ENCODE measurements at places on chromosomes 1 and 21. TPM values are rescaled to one million over a fixed set of nuclear protein-coding genes. Genes with fewer than 3 reads are reported as not detected.

LHX8 gene
- total RNA-seq, result not detected

VWA5B1 gene
- not detected for total RNA-seq

TDRD5 gene
- not detected for total RNA-seq

HMGCS2 gene
- total RNA-seq, result not detected

EBNA1BP2 gene
- 118 TPM for total RNA-seq

CDCA8 gene
- total RNA-seq, result 34.8 TPM

IL20 gene
- 0.44 TPM for total RNA-seq

FYB2 gene
- not detected for total RNA-seq

PERM1 gene
- total RNA-seq, result not detected

GJA5 gene
- not detected for total RNA-seq

FMO4 gene
- total RNA-seq, result 1.1 TPM

NPR1 gene
- total RNA-seq, result 0.88 TPM

RAB7B gene
- total RNA-seq, result 2.4 TPM

ZNF678 gene
- total RNA-seq, result 8.0 TPM

AMY1B gene
- total RNA-seq, result not detected

HSF2BP gene
- total RNA-seq, result 4.4 TPM

OLFML2B gene
- 10.7 TPM for total RNA-seq

TRNP1 gene
- total RNA-seq, result 8.8 TPM

OPRD1 gene
- total RNA-seq, result not detected

LY9 gene
- total RNA-seq, result not detected

TAL1 gene
- under 0.01 TPM for total RNA-seq

DUSP23 gene
- 11.3 TPM for total RNA-seq

CACNA1S gene
- total RNA-seq, result not detected

LPAR3 gene
- total RNA-seq, result 16.0 TPM

NBPF10 gene
- 0.86 TPM for total RNA-seq

CENPF gene
- total RNA-seq, result 1.1 TPM

PLPPR5 gene
- under 0.01 TPM for total RNA-seq

TBX15 gene
- under 0.01 TPM for total RNA-seq

SELL gene
- total RNA-seq, result not detected

TENT5C gene
- total RNA-seq, result 1.5 TPM

ERICH3 gene
- not detected for total RNA-seq

PIK3R3 gene
- total RNA-seq, result 3.3 TPM

TAS1R3 gene
- total RNA-seq, result 0.14 TPM

AMIGO1 gene
- 0.43 TPM for total RNA-seq

EXTL1 gene
- 0.43 TPM for total RNA-seq

PIGK gene
- total RNA-seq, result 17.9 TPM

SDC3 gene
- total RNA-seq, result 60.0 TPM

CYP2J2 gene
- 0.29 TPM for total RNA-seq

GJC2 gene
- 2.4 TPM for total RNA-seq

CEP85 gene
- 13.7 TPM for total RNA-seq

TEX38 gene
- not detected for total RNA-seq

KAZN gene
- total RNA-seq, result 2.2 TPM

Measured in placental pericyte (primary cell).